ENCODE measurements at places on chromosomes 13 and 19.

DNA sequence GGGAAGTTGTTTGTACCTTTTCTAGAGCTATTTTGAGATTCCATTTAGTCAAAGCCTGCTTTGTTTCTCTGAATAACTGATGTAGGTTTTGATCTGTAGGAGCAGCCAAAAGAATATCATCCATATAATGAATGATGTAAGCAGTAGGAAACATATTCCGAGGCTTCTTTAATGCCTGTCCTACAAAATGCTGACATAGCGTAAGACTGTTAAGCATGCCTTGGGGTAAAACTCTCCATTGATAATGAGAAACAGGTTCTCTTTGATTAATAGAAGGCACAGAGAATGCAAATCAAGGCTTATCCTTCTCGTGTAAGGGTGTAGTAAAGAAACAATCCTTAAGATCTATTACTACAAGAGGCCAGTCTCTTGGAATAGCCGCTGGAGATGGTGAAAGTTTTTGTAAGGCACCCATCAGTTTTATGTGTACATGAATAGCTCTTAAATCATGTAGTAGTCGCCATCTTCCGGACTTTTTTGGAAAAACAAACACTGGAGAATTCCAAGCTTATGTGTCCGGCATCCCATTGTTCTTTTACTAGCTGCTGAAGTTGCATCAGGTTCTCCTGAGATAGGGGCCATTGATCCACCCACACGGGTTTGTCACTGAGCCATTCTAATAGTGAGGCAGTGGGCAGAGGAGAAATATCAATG lies 13.5 kb downstream of the FPR3 start:
- no peak for DNase-seq

- DNase-seq: peak; percentile 76
Measured at GRCh38 chr19:48510421-48511268, 990 bp downstream of the LMTK3 start.

GRCh38 chr19:1490311-1491113 lies at the start of gene PCSK4:
PCSK4 (minus strand) TSS chr19:1490350; CDS start chr19:1490346, 4 bp downstream.
- peak; percentile 100 for DNase-seq

DNA sequence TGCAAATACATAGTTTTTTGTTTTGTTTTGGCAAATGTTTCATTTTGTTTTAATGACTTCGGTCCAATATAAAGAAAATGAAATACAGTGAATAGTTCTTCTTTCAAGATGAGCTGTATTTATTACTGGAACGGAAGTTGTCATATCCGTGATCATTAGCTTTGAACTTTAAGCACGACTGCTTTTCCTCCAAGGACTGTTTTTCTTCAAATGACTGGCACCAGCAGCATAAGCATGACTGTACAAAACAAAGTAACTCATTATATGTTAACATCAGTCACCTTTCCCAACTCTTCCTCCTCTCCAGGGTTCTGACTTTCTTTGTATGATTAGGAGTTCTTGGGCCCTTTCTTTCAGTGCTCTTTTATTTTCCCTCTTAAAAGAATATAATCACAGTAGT lies 20.5 kb downstream of the EDNRB start:
- DNase-seq: no peak

DNA sequence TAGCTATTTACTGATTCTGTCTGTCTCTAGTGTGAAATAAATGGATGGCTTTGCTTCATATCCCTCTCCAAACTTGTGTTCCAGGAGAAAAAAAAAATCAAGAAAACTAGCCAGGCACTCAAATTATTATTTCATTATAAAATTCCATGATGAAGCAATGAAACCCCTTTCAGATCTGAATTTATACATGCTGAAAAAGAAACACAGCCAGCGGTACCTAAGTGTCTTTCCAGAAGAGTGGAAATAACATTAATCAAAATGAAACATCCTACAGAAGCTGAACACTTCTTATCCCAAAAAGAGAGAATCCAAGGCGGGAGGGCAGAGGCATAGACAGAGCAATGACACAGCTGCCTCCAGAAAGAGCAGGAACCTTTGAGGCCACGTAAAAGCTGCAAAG lies 15.9 kb downstream of the ENOX1 start:
- DNase-seq: no peak

DNA sequence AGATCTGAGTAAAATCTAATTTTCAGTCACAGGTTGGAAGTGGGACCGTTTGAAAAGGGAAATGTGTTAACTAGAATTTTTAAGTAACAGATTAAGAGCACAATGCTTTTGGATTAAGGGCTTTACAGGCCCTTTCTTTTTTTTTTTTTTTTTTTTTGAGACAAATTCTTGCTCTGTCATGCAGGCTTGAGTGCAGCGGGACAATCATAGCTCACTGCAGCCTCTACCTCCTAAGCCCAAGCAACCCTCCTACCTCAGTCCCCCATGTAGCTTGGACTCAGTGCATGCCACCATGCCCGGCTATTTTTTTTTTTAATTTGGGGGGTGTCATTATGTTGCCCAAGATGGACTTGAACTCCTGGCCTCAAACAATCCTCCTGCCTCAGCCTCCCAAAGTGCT lies 363.7 kb downstream of the LIG4 start:
- DNase-seq: no peak

DNA sequence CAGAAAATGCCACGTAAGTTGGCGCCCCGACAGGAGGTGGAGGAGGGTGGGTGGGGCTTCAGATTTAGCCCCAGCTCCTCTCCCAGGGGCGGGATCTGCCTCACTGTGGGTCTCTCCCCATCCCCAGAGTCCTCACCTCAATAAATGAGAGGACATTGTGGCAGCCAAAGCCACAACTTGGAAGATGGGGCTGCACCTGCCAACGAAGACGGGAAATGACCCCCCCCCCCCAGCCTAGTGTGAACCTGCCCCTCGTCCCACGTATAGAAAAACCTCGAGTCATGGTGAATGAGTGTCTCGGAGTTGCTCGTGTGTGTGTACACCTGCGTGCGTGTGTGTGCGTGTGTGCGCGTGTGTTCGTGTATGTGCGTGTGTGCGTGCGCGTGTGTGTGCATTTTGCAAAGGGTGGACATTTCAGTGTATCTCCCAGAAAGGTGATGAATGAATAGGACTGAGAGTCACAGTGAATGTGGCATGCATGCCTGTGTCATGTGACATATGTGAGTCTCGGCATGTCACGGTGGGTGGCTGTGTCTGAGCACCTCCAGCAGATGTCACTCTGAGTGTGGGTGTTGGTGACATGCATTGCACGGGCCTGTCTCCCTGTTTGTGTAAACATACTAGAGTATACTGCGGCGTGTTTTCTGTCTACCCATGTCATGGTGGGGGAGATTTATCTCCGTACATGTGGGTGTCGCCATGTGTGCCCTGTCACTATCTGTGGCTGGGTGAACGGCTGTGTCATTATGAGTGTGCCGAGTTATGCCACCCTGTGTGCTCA lies 1.5 kb upstream of the TRAPPC5 start:
- peak; percentile 34 for DNase-seq

GRCh38 chr13:114152285-114152645 lies 19.8 kb upstream of the RASA3 start:
- DNase-seq: no peak

DNA sequence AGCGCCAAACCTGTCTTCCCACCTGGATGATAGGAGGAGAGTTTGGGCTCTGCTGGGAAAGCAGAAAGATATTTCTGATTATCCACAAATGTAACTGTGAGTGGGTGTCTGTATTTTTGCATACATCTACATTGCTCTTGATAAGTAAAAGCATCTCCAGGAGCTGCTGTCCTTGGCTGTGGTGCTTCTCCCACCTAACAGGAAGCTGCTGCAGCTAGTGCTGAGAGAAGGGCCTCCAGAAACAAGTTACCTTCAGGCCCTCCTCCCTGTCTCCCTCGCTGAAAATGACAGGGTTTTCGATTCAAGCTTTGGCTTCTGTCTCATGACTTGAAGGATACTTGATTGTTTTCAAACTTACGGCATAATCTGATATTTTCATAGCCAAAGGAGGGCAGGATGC lies 90.1 kb downstream of the FOXO1 start:
- no peak for DNase-seq

DNA sequence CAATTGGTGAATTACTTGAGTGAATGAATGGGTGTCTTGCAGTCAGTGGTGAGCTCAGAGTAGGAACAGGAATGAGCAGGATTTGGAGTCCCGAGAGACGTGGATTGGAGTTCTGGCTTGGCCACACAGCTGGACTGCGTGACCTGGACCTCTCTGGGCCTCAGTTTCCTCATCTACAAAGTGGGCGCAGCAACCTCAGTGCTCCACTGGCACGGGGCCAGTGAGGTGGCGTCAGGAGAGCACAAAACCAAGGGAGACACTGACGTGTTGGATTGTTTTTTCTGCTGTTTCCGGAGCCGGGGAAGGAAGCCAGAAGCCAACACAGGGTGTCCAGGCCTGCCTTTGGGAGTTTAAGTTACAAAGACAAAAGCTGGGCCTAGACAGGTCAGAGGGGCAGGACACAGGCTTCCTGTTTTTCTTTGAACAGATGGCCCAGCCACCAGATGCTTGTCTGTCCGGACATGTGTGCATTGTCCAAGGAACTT lies 6.5 kb upstream of the DOCK6 start:
- DNase-seq: peak; percentile 74

GRCh38 chr19:39133431-39134270 lies 8.1 kb downstream of the PAK4 start:
- DNase-seq: no peak

- DNase-seq: peak; percentile 38
Measured at GRCh38 chr13:33721724-33722123, 96.2 kb upstream of the RFC3 start.

GRCh38 chr19:33268162-33268991 lies 34.0 kb downstream of the CEBPA start:
- DNase-seq: no peak

DNA sequence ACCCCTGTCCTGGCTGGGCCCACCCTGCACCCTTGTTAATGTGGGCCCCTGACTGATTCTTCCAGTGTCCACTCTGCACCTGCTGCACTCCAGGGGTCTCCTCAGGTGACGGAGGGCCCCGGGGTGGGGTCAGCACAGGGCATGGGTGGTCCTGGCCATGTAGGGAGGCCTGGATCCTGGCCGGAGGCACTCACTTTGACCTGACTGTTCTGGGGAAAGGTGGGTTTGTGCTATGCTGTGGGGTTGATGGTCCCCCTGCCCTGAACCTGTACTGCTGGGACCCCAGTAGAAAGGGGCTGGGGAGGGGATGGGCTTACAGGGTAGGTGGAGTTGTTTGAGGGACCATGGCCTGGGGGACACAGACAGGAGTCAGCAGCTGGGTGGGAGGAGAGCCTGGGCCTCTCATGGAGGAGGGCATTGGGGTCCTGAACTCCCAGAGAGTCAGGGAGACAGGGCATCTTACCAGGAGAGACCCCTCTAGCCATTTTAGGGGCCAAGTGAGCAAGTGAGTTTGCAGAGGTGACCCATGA lies 25.8 kb upstream of the CEACAM1 start:
- no peak for DNase-seq

All from tongue (tissue), 3 donors.